ENCODE measurements at places on chromosomes 6 and 20.
A peak's percentile ranks its signal among the peaks of the same experiment; 100 is the strongest.

GRCh38 chr6:157984686-157985225 is 3.1 kb downstream of the SYNJ2 start:
- DNase-seq: no peak

DNA sequence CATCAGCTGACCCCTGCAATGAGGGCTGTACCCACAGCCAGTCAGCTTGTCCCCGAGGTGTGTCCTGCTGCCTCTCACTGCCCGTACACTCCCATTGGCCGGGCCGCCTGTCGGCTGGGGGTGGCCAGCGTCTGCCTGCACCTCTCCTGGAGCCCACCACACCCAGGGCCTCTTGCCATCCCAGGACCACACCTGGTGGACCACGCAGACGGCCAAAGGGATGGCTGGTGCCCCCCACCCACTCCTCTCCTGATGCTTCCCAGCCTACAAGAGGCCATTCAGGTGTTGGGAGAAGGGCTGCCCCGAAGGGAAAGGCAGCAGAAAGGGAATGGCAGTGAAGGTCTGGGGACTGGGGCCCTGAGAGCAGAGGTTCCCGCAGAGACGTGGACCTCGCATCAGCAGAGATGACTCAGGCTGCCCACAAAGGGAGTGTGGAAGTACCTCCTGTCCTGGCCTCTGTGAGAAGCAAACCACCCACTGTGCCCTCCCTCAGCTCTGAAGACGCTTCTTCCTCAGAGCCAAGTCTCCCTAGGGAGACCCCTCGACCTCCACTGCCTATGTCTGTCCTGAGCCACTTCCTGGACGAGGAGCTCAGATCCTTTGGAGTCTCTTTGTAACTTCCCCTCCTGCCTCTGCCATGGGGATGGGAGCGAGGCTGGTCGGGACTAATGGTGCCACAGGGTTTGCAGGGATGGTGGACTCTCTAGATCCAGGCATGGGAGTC is 60.9 kb downstream of the PYGB start:
- peak; percentile 26 for DNase-seq

DNA sequence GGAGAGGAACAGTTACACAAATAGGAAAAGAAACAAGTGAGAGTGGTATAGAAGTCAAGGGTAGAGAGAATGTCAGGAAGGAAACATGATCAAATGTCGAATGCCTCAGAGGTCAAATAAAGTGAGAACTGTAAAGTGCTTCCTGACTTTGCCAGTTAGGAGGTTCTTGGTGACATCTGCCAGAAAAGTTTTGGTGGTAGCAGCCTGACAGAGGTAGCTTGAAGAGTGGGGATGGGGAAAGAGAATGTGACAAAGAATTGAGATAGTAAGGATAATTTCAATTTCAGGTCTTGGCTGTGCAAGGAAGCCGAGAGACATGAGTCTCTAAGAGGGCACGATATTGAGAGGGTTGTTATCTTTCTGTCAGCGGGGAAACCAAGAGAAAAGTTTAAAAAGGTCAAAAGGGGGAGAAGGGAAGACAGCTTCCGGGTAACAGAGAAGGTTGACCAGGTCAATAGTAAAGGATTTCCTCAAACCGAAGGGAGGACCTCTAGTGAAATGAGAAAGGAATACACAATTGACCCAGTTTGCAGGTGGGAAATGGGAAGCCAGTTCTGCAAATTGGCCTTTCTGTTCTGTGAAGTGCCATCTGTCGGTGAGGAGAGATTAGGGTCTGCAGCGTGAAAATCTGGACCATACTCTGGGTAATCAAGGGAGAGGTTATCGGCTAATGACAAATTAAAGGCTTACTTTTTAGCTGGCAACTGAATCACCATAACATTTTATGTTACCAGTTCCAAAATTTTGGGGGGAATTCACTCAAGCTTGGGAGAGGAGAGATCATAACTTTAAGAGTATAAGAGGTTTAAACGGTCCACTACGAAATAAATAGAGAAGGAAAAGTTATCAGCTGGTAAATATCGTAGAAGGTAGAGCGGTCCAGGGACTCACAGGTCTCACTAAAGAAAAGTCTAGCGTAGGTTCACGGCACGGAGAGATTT is 973 bp upstream of the BRD2 start:
- no peak for DNase-seq

DNA sequence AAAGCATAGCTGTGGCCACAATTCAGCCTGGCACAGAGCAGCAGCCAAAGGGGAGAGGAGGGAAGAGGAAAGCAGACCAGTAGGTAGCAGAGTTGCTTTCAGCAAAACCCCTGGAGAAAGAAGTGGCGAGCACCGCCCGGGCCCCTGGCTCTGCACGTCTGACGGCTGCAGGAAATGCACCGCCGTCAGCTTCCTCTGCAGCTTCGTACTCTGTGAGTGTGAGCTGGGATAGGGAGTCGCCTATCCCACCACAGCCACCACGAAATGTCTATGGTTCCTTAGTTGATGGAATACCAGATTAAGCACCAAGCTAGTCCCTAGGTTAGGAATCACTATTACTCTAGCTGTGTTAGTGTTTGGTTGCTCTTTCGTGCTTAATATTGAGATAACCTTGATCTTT is 79.9 kb upstream of the NAA20 start:
- peak; percentile 36 for DNase-seq

GRCh38 chr6:165705941-165706340 is 42.9 kb upstream of the PDE10A start:
- no peak for DNase-seq

DNA sequence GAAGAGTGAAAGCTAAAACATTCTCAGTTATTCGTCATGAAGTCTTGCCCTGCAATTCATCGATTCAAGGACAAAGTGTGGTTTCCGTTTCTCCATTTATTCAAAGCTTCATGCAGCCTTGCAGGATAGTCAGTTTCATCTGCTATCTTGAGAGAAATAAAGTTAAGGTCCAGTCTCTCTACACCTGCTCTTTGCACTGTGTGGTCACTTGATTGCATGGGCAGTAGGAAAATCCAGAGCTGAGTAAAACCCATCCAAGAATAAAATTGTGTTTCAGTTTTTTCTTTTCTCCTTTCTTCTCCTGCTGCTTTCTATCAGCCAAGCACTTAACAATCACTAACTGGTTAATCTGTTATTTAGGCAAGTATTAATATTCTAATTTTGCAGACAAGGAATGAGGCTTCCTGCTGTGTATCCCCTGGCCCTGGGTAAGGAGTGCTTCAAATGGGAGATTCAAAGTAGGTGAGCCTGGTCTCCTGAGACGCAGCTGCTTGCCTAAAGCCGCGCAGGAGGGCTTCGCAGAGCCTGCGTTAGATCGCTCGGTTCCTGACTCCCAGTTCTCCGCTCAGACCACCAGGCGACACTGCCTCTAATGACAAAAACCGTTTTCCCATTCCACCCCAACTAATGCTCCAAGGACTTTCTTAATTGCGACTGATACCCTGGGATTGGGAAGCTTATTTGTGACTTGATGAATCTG is 808.3 kb downstream of the TFAP2A start:
- DNase-seq: no peak

DNA sequence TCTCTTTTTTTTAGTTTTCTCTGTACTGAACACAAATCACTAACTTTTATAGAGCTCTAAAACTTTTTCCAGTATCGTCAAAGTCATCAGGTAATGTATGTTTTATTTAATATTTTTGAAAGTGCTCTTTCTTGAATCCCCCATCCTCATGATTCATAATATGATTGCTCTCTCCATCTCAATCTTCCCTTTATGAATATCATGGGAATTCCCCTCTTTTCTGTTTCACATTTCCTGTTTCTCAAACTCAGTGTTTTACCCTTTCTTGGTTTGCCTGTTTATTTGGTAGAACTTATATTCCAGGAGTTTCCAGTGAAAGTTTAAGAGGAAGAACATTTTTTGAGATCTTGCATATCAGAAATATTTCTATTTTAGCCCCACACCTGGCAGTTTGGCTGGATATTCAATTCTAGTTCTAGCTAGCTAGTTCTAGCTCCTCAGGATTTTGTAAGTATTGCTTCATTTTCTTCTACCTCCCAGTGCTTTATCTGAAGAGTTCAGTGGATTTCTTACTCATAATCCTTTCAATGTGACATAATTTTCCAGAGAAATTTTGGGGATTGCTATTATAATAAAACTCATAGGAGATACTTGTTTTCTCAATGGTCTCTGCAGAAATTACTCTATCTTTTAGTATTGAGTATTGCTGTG is 6.1 kb upstream of the C6orf58 start:
- DNase-seq: no peak

DNA sequence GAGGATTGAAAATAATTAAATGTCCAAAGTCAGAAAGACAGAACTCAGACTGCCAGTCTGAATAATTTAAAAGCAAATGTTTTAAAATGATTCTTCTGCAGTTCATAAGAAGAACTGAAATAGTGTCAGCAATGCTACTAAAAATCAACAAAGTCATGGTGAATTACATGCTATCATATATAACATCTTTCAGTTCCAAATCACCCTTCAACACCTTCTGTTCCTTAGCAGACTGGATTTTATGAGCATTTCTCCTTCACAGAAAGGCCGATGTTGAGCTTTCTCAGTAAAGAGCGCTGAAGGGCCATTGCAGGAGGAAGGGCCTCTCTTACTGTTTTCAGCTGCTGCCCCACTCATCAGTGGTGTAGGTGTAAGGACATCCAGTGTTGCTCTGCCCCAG is 63.3 kb downstream of the AIG1 start:
- no peak for DNase-seq

- no peak for DNase-seq
These were observed 165.4 kb downstream of the QKI start for GRCh38 chr6:163579880-163580295.

DNA sequence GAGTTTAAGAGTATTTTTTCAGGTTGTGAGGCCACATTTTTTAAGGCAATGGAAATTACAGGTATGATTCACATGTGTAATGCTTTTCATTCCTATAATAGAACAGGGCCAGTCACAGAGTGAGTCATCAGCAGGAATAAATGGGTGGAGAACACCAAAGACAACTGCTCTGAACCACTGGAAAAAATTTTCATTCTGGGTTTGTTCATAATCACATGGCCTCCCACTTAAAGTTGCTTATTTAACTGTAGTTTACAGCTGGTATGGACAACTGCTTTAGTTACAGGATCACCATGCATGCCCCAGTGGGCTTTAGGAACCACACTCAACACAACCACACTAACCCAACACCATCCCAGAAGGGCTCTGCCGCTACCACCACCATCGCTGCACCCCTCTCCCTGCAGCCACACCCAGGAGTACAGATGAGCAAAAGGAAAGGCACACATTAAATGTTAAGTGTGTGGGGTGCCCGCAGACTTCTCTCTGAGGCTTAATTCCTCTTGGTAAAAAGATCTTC is 107.0 kb upstream of the DST start:
- DNase-seq: peak; percentile 50

GRCh38 chr20:43323592-43323991 is 133.9 kb upstream of the PTPRT start:
- no peak for DNase-seq

GRCh38 chr20:47009784-47010183 is 115.1 kb downstream of the EYA2 start:
- DNase-seq: no peak
